ENCODE measurements at places on chromosomes 16 and 17.

- no peak for DNase-seq
Observed at GRCh38 chr16:53211253-53211652, 156.5 kb downstream of the CHD9 start.

GRCh38 chr16:3878610-3879009 is 1.9 kb downstream of the CREBBP start:
- DNase-seq, result no peak

DNA sequence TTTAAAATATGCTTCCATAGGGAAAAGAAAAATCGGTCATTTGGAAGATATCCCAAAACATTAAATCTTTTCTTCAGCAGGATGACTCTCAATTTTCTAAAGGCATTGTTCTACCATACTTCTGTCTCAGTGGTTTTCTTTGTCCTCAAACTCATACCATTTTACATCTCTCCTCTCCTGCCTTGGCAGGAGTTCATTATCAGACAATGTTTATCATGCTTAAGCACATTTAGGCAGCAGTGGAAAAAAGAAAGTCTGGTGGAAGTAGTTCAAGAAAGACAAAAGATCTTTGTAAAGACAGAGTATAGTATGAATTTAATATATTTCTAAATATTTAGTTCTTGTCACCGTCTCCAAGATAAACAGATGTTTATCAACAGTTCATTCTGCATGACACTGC is 68.2 kb downstream of the CDK12 start:
- no peak for DNase-seq

DNA sequence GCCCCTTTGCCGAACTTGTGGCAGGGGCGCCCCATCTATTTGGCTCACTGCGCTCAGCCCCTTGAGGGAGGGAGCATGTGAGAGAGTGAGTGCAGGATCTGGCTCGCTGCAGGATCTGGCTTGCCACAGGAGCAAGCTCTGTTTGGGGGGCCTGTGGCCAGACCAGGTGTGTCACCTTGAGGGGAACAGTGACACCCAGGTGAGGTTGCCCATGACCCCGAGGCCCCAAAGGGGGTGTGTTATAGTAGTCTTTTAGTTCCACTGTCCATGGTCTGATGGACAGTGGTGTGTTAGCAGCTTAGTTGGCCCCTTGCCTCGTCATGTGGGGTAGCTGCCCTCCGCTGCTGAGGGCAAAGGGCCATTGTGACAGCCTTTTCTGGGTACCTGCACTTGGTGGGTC is 41.6 kb downstream of the CCDC42 start:
- DNase-seq, result no peak

- DNase-seq, result no peak
Observed at GRCh38 chr17:47837401-47838039, 3.6 kb downstream of the SCRN2 start.

- DNase-seq, result no peak
Observed at GRCh38 chr17:19386974-19387920, at the start of gene MFAP4. TSS of gene MFAP4 (minus strand) at chr17:19387190. CDS start at chr17:19387155, 35 bp downstream.

GRCh38 chr16:84367750-84368307 is 509 bp upstream of the ATP2C2 start:
- no peak for DNase-seq

DNA sequence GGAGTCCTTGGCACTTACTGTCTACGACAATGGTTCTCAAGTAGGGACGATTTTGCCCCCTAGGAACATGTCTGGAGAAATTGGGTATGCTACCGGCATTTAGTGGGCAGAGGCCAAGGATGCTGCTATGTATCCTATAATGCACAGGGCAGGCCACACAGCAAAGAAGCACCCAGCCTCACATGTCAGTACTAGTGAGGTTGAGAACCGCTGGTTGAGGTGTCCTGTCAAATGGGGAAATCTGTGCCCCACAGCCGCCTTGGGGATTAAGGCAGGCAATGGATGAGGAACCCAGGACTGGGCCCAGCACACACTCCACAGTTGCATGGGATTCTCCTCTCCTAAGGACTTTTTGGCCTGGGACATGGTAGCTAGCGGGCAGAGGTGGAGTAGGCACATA is 86.7 kb upstream of the TOB1 start:
- DNase-seq, result no peak

GRCh38 chr16:14070877-14071575 is at the start of gene MRTFB:
TSS of gene MRTFB (plus strand) at chr16:14071319. CDS start at chr16:14140607, 69,288 bp downstream.
- DNase-seq, result peak; percentile 98

DNA sequence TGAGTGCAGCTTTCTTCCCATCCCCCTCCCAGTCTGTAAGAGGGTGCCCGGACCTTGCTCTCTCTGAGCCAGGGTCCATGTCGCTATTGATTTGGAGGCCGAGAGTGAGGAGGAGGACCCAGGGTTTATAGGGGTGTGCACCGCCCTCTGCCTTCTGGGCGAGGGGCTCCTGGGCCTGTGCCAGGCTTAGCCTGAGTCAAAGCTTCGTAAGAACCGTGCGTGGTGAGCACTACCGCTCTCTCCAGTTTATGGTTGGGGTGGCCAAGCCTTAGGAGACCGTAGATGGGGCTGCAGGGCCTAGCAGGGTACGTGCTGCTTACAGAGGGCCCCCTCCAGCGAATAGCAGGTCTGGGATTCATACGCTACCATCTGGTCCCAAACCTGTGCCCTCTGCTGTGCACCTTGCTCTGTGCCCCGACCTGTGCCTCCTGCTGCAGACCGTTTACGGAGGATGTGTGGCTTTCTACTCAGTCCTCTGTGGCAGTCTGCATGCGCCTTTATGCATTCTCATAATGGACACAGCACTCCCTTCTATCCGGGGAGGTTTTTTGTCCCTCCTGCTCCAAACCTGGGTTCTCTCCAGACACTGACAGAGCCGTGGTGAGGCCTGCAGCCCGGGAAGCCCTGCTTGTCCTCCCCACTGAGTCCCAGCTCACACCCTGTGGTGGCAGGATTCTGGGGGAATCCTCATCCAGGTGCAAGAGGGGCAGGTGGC is 54.7 kb downstream of the PGS1 start:
- DNase-seq, result no peak

DNA sequence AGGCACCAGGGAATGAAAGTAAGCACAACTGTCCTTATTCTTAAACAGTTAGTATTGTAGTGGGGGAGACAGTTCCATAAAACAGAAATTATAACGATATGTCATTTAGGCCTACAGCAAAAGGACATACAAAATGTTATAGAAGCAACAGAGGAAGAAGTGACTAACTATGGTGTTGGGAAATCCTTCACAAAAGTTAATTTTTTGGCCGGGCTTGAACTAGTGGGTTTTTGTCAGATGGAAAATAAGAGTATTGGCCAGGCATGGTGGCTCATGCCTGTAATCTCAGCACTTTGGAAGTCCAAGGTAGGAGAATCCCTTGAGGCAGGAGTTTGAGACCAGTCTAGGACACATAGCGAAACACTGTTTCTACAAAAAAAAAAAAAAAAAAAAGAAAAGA is 127.8 kb downstream of the SSH2 start:
- DNase-seq, result no peak

- DNase-seq, result no peak
Observed at GRCh38 chr17:71273441-71273840, 847.4 kb upstream of the SOX9 start.

DNA sequence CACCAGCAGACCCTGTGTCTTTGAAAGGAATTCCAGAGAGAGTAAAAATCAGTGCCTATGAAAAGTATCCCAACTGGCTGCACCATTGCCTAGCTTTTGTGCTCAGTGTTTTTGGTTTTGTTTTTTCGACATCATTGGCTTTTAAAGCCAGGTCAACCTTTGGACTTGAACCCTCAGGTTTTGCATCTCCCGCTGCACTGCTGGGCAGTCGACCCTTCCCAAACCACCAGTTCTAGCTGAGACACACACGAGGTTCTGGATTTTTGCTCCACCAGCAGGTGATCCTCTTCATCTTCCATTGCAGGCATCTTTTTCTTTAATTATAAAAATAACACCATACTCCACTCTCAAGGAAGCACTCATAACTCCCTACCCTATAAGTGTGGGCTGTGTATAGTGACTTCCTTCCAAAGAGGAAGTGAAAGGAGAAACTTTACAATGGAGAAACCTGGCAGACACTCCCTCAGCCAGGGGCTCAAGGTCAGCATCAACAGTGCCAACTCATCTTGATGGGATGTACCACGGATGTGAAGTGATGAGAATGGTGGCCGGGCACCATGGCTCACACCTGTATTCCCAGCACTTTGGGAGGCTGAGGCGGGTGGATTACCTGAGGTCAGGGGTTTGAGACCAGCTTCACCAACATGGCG is 57.8 kb downstream of the BMERB1 start:
- no peak for DNase-seq

GRCh38 chr16:51442141-51442870 is 291.2 kb upstream of the SALL1 start:
- DNase-seq, result no peak

GRCh38 chr17:36850790-36851189 is 86.5 kb upstream of the LHX1 start:
- DNase-seq, result no peak

DNA sequence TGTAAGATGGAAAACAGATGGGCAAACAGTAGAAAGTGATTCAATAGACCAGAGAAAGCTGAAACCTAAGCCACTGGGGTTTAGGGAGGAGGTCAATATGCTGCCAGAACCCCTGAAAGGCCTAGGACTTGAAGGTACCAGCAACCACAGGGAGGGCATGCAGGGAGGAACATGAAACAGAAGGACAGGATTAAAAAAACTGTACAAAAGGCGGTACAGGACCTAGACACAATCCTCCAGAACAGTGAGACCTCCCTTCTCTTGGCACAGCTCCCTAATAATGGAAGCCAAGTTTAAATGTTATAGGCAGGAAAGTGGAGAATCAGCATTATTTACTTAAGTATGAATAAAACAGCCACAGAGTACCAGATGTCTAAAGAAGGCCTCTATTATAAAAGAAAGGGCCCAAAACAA is 105.5 kb downstream of the SPAG9 start:
- peak; percentile 52 for DNase-seq

DNA sequence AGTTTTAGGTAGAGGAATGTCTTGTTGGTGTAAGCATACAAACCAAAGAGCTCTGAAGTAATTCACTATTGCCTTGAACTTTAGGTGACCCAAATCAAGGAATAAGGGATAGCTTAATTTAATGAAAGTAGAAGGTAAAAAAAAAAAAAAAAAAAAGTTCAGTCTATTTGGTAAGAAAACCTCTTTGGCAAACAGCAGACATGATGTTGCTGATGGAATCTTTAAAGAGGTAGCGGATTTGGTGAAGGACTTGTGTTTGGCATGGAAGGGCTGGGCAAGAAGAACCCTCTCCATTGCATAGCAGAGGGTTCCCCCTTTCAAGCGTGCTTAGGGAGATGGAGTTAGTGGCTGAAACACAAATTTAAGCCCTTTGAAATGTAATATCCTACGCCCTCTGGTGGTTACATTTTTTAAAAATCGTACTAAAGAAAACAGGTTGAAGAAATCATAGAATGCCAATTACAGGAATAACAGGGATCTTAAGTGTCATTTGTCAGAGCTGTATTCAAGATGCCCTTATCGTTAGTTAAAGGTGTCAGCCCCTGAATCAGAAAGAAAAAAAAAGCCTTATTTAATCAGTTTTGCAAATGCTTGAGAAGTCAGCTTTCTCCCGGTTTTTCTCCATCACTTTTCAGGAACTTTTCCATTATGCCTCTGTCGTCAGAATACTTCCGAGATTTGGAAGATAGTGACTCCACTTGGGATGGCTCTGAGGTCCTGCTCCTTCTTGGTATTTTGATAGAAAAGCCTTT is 383.1 kb downstream of the KCNJ2 start:
- peak; percentile 45 for DNase-seq

- no peak for DNase-seq
Observed at GRCh38 chr17:31275116-31275515, 21.9 kb downstream of the OMG start.

- no peak for DNase-seq
Observed at GRCh38 chr17:74408262-74408661, 23.6 kb upstream of the GPRC5C start.

DNA sequence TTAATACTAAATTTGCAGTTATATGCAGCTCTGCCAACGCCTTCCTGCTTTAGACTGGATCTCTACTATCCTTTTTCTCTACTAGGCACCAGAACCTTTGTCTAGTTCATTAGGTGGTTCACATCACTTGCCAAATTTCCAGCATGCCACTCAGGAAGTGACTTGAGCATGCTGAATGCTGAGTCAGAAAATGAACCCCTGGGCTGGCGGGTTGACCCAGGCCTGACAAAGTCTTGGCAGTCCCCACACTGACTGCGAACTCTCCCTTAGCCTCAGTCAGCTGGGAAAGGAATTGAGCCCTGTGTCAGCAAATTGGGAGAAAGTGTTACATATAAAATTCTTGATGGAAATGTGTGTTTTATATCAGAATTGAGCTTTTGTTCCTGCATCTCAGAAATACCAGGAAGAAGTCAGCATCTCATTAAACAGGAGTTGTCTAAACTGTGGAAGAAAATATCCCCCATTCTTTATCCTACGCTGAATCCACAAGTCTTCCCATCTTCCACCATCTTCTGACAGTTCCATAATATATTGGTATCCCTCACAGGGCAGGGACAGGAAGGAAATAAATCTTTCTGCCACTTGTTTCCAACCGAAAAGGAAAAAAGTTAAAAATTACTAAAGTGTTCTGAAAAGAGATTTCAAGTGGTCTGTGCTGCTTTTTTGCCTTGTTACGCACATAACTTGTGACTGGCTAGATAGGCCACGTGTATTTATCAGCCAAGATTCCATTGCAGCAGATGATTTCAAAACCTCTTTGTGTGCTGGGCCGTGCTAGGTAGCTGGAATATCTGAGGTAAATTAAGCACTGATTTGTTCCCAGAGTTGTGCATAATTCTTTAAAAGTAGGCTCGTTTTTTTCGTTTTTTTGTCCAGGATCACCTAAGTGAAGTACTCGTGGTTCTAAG is 16.7 kb upstream of the SLC12A3 start:
- no peak for DNase-seq

GRCh38 chr17:64499805-64500486 is 3.1 kb upstream of the POLG2 start:
- DNase-seq, result no peak

GRCh38 chr17:40548982-40549685 is 16.1 kb downstream of the CCR7 start:
- DNase-seq, result peak; percentile 65
